ENCODE measurements at places on chromosomes 6 and 20.

DNA sequence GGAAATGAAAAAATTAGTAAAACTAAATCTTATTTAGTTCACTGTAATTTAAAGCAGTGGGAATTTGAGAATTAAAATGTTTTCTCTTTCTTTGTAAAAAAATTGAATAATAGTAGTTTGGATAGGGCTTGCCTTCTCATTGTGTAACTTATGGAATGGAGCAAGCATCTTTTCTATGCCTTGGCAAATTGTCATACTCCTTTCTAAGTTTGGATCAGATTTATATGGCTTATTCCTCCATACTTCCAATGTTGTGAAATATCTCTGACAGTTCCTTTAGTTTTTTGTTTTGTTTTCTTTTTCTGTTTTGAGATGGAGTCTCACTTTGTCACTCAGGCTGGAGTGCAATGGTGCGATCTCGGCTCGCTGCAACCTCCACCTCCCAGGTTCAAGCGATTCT lies 176.4 kb downstream of the SAMD5 start:
- H3K36me3 ChIP-seq = no peaks in the 10 kb centered on the region
- H3K27me3 ChIP-seq = no peaks in the 10 kb centered on the region
- no peak overlapping the region for H3K4me3 ChIP-seq
- H3K4me1 ChIP-seq = no peaks in the 10 kb centered on the region
- DNase-seq = no peak

DNA sequence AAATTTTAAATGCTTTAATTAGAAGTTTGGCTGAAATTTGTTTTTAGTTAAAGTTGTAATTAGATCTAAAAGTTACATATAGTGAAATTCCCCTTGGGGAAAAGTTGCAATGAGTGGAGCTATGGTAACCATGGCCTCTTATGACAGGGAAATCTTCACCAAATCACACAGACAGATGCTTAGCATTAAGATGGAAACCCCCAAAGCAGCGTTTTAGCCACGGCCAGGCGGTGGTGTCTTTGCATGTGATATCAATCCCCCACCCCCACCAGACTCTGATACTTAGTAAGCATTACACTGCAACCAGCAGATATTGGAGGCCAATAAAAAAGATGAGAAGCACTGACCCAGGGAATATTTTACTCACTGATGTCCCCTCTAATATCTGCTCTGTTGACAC lies 75.7 kb downstream of the REPS1 start:
- H3K36me3 ChIP-seq = peaks cover 2% of the 10 kb centered on the region
- no peak overlapping the region for H3K4me3 ChIP-seq
- no peak overlapping the region for H3K27ac ChIP-seq
- no peaks in the 10 kb centered on the region for H3K27me3 ChIP-seq
- H3K4me1 ChIP-seq = no peaks in the 10 kb centered on the region

- no peak overlapping the region for H3K4me3 ChIP-seq
- no peaks in the 10 kb centered on the region for H3K36me3 ChIP-seq
- H3K4me1 ChIP-seq = no peaks in the 10 kb centered on the region
- H3K27me3 ChIP-seq = no peaks in the 10 kb centered on the region
- H3K27ac ChIP-seq = no peak overlapping the region
- DNase-seq = no peak
Observed at GRCh38 chr6:95804847-95805541, 210.8 kb upstream of the FUT9 start.

- H3K27me3 ChIP-seq = no peaks in the 10 kb centered on the region
- DNase-seq = no peak
- peaks cover 2% of the 10 kb centered on the region for H3K4me1 ChIP-seq
- no peak overlapping the region for H3K4me3 ChIP-seq
- H3K27ac ChIP-seq = no peak overlapping the region
Observed at GRCh38 chr6:132736239-132736638, 21.5 kb downstream of the VNN2 start.

- DNase-seq = no peak
- H3K27me3 ChIP-seq = no peaks in the 10 kb centered on the region
- H3K27ac ChIP-seq = no peak overlapping the region
- H3K4me1 ChIP-seq = peaks cover 2% of the 10 kb centered on the region
- H3K36me3 ChIP-seq = no peaks in the 10 kb centered on the region
Observed at GRCh38 chr6:136624347-136624746, 74.1 kb upstream of the MAP7 start.
